ENCODE measurements at places on chromosomes 6 and 20.

- DNase-seq, result no peak
Observed at GRCh38 chr6:130223508-130223907, 757 bp upstream of the SAMD3 start.

- DNase-seq, result no peak
Observed at GRCh38 chr6:110690106-110690654, 125.1 kb downstream of the CDK19 start.

DNA sequence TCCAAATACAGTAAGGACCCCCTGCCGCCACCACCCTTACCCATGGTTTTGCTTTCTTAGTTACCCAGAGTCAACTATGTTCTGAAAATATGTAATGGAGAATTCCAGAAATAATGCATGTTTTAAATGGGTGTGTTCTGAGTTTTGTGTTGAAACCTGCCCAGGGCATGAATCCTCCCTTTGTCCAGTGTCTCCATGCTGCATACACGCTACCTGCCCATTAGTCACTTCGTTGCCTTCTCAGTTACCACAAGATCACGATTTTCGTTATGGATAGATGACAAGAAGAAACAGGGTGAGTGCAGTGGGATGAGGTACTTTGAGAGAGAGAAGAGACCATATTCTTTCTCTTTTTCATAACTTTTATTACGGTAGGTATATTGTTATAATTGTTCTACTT is 10.6 kb downstream of the FARS2 start:
- no peak for DNase-seq

GRCh38 chr6:24321538-24322162 is 36.2 kb downstream of the DCDC2 start:
- peak; percentile 61 for DNase-seq

DNA sequence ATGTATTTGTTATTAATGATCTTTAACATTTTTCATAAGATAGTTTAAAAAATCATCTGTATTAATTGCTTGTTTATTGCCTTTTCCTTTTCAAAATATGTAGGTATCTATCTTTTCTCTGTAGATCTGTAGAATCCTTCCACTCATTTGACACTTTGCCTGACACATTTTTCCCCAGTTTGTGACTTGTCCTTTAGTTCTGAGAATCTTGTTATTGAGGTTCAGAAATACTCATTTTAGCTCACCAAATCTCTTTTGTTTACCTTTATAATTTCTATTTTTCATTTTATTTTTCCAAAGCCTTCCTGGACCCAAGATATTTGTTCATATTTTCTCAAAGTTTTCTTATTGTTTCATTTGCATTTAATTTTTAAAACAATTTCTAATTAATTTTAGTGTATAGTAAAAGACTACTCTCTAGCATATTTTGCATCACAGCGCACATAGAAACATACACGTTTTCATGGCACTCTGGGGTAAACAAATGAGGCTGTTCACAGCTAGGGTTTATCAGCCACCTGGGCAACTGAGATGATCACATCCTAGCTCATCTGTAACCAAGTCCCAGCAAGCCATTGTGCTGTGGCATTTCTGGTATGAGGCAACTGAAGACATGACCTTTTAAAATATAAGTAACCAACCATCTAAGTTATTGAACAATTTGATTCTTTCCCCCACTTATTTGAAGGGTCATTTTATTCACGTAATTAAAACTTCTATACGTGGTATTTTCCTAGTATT is 275.7 kb downstream of the ADGB start:
- no peak for DNase-seq

GRCh38 chr20:58838174-58838573 is 12.5 kb downstream of the GNAS-AS1 start:
- no peak for DNase-seq

DNA sequence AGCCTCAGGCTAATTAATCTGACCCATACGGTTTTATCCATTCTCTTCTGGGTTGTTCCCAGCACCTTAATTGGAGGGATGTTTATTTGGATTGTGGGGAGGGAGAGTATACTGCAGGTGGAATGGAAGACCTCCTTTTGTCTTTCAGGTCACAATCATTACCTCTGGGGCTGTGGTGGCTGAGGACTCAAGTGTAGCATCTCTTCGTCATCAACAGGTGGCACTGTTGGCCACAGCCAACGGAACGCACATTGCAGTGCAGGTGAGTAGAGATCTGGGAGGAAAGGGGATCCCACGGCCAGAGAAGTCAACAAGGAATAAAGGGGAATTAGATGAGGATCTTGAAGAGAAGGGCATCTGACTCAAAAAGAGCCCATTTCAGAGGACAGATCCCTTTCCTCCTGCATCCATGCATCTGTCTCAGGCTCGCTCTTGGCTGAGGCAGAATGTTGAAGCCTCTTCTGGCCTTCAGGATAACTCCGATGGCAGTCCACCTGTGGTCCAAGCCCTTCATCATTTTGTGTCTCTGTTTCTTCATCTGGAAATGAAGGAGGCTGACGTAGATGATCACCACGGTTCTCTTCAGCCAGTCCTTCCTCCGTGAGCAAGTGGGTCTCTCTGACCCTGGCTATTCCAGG is 3.2 kb upstream of the DEF6 start:
- no peak for DNase-seq

- DNase-seq, result no peak
Observed at GRCh38 chr20:55424968-55425367, 580.4 kb downstream of the CBLN4 start.

GRCh38 chr20:55166063-55166462 is 690.7 kb downstream of the DOK5 start:
- DNase-seq, result no peak

GRCh38 chr6:54194067-54194466 is 82.8 kb downstream of the MLIP start:
- DNase-seq, result peak; percentile 92

- DNase-seq, result peak; percentile 78
Observed at GRCh38 chr6:30744054-30744805, at the start of gene IER3. IER3 (minus strand) TSS chr6:30744547; CDS start chr6:30744518, 29 bp downstream.

DNA sequence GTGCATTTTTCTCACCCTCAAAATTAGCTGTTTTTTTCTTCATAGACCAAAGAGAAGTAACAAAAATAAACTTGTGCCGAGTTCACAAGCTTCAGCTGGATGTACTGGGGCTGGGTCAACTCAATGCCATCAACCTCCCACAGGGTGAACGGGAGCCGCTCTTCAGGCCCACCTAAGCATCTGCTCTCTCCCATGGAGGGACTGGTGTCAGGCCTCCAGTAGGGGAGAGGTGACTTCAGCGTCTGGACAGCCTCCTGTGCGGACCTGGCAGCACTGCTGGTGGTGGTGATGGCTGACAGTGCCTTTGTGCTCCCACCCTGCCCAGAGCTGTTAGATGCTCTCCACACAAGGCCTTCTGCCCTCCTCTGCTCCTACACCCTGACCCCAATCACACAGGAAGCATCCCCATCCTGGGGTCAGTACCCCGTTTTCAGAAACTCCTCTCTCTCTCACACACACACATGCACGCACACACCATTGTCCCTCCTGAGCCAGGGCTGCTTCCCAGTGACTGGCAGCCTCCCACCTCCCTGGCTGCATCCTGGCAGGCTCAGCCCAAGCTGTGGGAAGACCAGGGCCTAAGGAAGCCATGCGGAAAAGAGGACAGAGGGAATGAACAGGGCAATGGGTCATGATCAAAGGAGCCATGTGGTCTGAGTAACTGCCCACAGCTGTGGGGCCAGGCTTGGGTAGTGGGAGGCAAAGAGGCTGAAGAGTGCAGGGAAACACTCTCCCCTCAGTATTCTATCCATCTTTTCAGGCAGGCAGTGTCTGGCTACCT is 17.7 kb downstream of the CST8 start:
- no peak for DNase-seq

DNA sequence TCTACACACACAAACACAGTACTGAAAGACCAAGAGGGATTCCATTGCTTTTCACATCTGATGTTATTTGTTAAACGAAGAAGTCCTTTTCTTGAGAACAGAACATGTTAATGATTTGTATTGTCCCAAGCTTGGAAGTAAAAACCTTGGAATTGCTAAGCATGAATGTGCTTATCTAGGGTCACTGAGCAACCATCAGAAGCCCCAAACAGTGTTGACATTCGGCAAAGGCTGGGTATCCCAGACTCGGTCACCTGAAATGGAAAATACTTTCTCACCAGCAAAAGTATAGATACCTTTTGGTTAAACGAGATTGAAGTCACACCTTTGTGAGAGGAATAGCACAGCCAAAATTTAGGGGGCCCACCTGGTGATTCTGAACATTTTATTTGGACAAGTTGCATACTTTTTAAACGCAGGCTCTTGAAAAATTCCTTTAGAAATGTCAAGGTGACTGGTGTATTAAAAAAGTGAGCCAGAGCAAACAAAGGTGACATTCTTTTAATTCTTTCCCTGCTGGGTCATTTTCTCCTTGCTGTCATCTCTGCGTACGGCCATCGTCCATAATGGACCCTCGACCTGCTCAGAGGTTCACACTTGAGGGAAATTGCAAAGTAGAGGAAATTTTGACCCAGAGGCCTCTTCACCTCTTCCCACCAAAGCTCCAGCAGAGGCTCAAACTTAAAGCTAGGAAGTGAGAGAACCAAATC is 95.8 kb upstream of the FOXA2 start:
- DNase-seq, result no peak

GRCh38 chr6:142773324-142773723 is 171.7 kb downstream of the HIVEP2 start:
- no peak for DNase-seq

DNA sequence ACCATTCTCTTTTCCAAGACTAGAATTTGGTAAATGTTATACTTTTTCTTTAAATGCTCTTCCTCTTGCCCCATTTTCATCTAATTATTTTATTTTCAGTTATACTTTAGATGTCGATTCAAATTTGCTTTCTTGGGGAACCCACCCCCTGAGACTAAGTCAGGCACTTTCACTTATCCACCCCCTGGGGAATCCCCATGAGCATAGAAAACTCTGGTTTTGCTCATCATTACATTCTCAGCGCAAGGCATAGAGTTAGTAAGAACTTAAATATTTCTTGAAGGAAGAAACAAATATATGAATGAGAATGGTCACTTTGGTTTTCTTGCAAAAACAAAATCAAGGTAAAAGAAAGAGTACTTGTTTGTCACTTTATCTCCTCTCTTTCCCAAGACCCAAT is 25.1 kb upstream of the HSF2 start:
- DNase-seq, result no peak

DNA sequence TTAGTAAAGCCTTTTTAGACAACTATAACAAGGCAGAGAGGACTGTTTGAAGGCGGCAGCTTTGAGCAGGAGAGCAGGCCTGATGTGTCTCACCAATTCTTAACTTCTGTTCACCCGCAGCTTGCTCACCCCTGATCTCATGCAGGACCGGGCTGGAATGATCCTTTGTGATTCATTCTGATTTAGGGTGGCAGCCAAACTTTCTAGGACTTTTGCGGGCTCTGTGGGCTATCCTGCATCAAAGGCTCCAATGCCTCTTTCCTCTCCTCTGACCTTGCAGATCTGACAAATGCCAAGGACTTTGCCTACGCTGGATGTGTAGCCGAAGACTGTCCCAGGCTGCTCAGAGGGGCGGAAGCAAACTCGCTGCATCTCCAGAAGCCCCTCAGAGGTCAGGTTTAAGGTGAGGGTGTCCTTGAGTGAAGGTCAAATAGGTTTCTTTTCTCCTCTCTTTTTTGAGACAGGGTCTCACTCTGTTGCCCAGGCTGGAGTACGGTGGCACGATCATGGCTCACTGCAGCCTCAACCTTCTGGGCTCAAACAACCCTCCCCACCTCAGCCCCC is 72.3 kb downstream of the VEGFA start:
- no peak for DNase-seq

DNA sequence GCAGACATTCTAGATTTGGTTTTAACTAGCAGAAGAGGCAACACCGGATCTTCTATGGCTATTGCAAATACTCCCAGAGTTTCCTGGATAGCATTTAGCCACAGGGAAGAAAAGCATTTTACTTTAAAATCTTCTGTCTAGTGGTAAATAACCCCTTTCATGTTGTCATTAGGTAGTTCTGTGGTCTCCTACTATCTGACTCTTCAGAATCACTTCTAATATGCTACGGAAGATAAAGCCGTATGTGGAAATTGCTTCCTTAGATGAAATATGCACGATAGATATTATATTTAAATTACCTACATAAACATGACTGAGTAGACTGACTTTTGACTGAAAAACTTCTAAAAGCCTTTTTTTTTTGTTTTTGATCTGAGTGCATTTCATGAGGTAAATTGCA is 759 bp downstream of the CRISP3 start:
- no peak for DNase-seq

GRCh38 chr6:73699676-73700459 is 3.9 kb downstream of the CD109 start:
- DNase-seq, result no peak

DNA sequence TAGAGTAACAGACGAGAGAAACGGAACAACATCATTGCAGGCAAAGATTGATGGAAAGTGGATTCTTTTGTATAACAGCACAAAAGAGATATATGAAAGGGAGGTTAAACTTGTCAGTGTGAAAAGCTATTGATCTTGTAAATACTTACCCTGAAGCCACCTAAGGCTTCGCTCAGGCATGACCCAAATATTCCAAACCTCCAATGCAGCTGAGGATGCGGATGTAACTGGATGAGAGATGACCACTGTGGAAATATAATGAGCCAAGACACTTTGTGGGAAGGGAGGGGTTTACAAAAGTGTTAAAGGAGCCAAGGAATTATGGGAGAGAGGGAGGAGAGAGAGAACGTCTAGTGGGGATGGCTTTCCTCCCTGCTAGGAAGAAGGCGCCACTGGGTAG is 112.0 kb downstream of the DOK5 start:
- DNase-seq, result no peak

- no peak for DNase-seq
Observed at GRCh38 chr6:119671105-119671504, 321.5 kb upstream of the MAN1A1 start.

GRCh38 chr6:148682990-148683389 is 63.8 kb upstream of the UST start:
- DNase-seq, result no peak

- DNase-seq, result no peak
Observed at GRCh38 chr20:63135411-63135810, 80.5 kb downstream of the YTHDF1 start.

- no peak for DNase-seq
Observed at GRCh38 chr6:111171577-111172400, 84.5 kb downstream of the SLC16A10 start.

- DNase-seq, result no peak
Observed at GRCh38 chr20:57757767-57758166, 48.0 kb upstream of the PMEPA1 start.

- peak; percentile 30 for DNase-seq
Observed at GRCh38 chr20:41318271-41318649, 729 bp upstream of the ZHX3 start.
